Activated CD4-positive, alpha-beta T cell treated with anti-CD3 and anti-CD28 coated beads for 36 hours (primary cell): ENCODE measurements at places on chromosomes 7 and 10. TPM values are rescaled to one million over a fixed set of nuclear protein-coding genes. Genes with fewer than 3 reads are reported as not detected.

CLCN1 gene
- 0.07 TPM for total RNA-seq

ASB4 gene
- total RNA-seq, result not detected

MYO3A gene
- not detected for total RNA-seq

HGF gene
- total RNA-seq, result not detected

POT1 gene
- 51.3 TPM for total RNA-seq

TMEM273 gene
- total RNA-seq, result 28.0 TPM

CALML3 gene
- not detected for total RNA-seq

KAZALD1 gene
- total RNA-seq, result 0.47 TPM

AUTS2 gene
- 2.4 TPM for total RNA-seq
